ENCODE measurements at places on chromosomes 11 and 22.

DNA sequence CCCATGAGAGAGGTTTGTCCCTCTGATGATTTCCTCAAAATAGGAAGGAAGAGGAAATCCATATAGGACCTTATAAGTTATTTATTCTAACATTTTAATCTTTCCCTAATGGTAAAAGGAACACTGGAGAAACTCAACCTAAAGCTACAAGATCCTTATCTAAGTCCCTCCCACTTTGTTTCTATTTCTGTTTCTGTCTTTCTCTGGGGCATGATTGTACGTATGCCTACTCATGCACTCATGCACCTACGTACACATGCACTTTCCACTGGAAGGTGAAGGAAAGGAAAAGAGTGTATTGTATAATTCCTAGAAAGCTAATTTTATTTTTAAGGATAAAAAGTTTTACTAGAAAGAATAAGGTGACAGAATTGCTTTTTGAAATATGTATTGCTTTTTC is 125.0 kb downstream of the RAB38 start:
- DNase-seq = no peak

DNA sequence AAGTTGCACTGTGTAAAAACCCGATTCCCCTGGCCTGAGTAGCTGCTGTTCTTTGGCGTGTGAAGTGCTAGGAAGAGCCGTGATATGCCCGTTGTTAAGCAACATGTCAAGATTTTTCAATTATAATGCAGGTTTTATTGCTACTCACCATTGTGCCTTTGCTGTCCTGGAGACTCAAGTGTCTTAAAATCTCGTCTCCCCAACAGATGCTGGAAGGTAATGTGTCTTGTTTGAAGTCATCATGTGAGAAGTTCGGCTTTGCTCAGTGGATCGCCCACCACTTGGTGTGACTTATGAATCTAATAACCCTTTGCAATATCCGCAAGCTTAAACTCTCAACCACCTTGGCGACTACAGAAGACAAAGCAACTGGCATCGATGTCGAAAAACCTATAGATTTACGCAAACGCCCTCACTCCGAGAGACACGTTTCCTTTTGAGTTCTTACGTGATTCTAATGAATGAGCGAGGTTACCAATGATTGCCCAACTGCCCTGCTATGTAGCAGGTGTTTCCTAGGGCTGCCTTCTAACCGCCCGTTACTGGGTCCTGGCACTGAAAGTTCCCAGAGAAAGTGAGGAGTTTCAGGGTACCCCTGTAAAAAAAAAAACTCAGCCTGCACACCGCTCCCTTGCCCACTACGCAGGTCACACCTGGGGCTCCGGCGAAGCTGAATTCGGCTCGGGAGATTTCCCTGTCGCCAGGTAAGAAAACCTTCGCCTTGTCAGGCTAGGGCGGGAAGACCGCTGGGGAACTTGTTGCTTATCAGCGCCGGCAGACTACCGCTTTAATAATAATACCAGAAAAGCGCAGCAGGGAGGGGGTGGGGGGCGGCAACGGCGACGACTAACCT is 21.2 kb upstream of the BDNF start:
- DNase-seq = no peak

- no peak for DNase-seq
Measured at GRCh38 chr22:33461698-33462434, 403.7 kb upstream of the SYN3 start.

DNA sequence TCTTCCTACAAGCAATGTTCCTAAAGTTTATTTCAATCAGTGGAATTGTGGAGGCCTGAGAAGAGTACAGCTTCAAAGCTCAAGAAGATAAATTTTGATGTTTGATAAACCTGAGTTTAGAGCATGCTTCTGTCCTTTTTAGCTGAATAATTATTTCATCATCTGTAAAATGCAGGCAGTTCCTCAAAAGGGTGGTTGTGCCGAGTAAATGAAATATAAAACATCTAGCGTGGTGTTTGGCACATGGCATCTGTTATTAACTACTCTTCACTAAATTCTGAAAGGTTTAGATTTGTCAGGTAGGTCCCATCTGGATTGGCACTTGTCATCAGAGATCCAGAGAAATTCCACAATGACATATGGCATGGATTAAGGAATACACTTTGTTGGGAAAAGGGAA is 155.1 kb downstream of the DDX10 start:
- no peak for DNase-seq

GRCh38 chr11:11211888-11212287 is 141.2 kb downstream of the CSNK2A3 start:
- DNase-seq = no peak

All from T-helper 1 cell (primary cell).